AG08395 (cell line): ENCODE measurements at places on chromosomes 1 and 21.

DNA sequence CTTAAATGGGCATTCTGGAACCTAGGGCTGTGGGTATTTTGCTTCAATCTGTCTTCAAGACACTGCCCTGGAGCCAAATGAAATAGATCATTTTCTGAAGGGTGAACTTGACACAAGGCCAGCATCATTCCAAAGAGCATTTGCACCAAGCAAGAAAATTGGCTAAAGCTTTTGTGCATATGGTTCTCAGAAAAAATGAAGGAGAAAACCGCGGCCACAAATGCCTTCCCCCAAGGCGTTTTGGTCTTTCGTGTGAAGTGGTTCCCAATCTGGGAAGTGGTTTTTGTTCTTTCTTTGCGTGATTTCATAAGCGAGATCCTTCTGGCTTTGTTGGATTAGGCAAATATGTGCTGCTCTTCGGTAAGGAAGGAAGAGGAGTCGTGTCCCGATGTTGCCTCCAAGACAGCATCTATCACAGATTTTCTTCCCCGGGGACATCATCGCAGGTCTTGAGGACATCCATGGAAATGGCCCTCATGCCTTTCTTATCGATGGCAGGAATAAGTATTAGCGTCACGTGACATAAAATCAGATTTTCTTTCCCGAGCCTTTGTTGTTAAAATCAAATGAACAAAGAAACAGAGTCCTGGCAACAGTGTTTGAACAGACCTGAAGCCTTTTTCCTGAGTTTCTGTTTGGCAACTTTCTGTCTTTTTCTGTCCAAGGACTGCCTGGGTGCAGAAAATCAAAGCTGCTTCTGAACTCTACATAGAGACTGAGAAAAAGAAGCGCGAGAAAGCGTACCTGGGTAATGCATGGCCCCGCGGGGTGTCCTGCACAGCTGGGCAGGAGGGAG is 31.0 kb downstream of the ATP5PO start:
- DNase-seq: peak; percentile 82

GRCh38 chr1:147822292-147822691 is 61.9 kb upstream of the GJA5 start:
- no peak for DNase-seq

DNA sequence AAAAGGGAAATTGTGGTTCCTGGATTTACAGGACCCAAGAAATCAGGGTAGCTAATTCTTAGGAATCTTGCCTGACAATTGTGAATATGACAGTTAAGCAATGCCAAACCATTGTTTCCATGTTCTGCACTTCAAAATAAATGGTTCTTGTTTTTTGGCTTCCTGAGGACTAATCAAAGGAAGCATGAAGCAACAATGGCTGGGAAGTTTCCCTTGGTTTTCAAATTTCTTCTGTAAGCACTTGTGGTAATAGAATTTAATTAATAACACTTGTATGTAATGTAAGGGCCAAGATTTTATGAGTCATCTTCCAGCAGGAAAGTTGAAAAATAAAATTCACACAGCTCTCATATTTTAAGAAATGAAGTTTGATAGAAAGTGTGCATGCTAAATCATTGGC is 31.7 kb downstream of the JAM2 start:
- DNase-seq: peak; percentile 33

DNA sequence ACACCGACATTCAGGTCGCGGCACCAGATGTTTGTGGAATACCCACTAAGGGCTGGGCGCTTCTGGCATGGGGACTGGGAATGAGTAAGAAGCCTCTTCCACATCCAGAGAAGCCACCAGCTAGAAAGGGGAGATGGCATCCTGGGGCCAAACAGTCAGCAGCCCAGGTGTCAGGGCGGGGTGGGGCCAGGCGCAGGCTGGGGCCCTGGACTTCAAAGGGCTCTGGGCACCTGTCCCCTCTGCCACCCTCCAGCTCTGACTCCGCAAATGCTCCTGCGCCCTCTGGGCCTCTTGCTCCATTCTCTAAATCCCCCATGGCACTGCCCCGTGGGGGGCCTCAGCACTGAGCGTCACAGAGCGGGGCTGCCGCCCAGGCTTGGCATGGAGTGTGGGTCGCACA is 70.4 kb downstream of the MEGF6 start:
- DNase-seq: no peak

GRCh38 chr1:78165816-78166215 is 120.0 kb downstream of the GIPC2 start:
- no peak for DNase-seq

DNA sequence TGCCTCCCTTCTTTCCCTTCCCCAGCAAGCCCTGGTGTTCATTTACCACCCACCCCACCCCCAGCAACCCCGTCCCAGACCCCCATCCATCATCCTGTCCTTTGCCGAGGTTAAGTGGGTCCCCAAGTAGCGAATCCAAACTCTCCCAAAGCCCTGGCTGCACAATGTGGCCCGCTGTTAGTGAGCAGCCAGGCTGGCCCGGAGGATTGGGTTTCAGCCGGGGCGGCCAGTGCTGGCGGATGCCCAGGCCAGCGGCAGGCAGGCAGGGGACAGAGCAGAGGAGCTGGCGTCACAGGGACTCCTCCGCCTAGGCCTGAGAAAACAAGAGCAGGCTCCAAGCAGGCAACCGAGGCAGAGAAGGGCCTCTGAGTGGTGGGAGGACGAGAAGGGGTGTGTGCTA is 61.4 kb downstream of the EPHB2 start:
- no peak for DNase-seq

DNA sequence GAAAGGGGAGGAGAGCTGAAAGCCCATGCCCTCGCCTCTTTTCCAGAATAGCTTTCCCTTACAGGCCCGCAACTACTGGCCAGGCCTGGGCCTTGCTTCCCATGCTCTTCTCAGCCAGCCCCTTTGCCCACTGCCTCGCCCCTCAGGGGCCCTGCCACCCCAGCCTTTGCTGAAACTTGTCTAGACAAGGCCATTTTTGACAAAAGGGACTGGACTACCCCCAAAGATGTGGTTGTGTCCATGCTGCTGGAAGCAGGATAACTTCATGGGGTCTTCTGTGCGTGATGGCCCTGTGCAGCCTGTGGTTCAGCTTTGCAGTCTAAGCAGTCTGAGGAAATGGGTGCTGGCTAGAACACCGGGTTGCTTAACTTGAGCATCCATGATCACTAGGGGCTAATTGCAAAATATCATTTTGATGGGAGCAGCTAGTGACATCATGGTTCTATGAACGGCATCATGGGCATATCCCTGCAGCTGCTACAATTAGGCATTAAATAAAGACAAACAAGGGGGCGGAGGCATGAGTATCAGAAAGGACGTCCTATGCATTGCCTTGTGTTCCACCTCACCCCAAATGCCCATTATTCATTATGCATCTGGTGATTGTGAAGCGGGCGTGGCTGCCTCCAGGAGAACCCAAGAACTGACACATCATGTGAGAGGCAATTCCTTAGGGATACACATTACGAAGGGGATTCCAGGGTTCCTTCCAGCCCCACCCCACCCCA is 36.8 kb downstream of the NTPCR start:
- DNase-seq: no peak

GRCh38 chr1:18633422-18634155 is 2.9 kb downstream of the PAX7 start:
- no peak for DNase-seq

DNA sequence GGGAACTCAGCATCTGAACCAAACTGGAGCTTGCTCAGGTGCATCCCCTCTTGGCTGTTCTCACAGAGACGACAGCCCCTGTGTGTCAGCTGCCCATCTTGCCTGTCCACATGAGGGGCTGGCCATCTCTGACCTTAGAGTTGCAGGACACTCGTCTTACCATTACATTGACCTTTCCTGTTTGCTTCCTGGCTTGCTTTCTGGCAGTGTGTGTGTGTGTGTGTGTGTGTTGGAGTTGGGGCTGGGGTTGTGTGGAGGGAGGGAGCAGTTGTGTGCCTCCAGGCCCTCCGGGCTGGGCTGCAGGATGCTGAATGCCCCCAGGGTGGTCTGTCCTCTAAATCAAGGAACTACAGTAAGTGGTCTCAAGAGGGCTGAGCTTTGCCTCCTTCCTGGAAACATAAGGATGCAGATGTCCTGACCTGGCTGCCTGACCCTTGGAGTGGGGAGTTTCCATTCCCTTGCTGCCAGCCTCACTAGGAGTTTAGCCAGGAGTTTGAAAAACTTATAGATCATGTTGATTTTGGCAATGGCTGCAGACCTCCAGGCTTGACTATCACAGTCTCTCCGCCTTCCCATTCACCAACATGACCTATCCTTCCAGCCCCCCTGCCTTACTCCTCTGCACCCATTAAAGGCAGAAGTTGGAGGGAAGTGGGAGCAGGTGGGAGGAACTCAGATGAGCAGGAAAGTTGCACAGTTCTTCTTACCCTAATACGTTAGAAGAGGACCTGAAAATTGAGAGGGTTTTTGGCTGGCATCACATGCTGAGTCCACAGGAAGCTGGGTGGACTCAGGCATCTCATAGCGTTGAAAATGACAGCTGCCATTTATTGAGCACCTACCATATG is 19.0 kb downstream of the RASSF5 start:
- DNase-seq: no peak

- DNase-seq: no peak
Observed at GRCh38 chr1:65994223-65994622, 201.5 kb downstream of the PDE4B start.

- DNase-seq: no peak
Observed at GRCh38 chr21:14870853-14871149, 194.0 kb downstream of the NRIP1 start.

DNA sequence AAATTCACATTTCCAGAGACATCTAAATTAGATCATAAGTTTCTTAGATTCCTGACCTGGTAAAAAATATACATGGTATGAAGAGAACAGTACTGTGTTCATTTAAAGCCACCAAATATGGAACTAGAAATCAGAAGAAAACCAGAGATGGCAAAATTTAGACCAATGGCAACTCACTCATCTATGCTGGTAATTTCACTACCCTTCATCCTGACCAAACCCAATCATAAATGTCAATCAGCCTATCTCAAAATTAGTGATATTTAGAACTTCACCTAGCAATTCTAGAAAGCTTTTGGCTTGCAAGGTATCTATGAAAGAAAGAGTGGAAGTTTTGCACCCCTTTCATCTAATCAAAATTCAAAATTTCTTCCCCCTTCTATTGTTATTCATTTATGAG is 107.7 kb downstream of the NIBAN1 start:
- no peak for DNase-seq

GRCh38 chr1:243917177-243917862 is 67.3 kb upstream of the AKT3 start:
- DNase-seq: peak; percentile 76

- DNase-seq: no peak
Observed at GRCh38 chr1:28247612-28248272, 11.6 kb upstream of the SESN2 start.

GRCh38 chr1:228090613-228091081 is 8.1 kb downstream of the ARF1 start:
- no peak for DNase-seq

GRCh38 chr1:33137800-33138199 is 44.0 kb downstream of the TRIM62 start:
- DNase-seq: no peak

GRCh38 chr21:44687671-44688070 is 5.7 kb upstream of the KRTAP12-1 start:
- no peak for DNase-seq

GRCh38 chr1:182617014-182617429 is 12.8 kb upstream of the RGS16 start:
- no peak for DNase-seq

GRCh38 chr1:232844791-232845190 is 39.6 kb downstream of the MAP10 start:
- DNase-seq: no peak

DNA sequence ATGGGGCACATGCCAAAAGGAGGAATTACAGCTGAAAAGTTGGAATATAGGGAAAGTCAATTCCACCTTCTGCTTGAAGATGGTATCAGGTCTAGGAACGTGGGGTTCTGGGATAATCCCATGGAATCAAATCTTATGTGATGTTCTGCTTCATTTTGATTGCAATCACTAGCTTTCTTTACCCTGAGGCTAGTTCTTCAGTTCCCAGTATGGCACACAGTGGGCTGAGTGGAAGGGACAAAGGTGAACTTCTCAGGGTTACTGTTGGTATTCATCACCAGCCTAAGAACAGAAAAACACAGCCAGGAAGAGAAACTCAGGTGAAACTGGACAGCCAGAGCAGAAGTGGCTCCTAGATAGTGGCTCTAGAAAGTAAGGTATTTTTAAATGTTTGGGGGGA is 117.8 kb downstream of the TNFSF18 start:
- no peak for DNase-seq

DNA sequence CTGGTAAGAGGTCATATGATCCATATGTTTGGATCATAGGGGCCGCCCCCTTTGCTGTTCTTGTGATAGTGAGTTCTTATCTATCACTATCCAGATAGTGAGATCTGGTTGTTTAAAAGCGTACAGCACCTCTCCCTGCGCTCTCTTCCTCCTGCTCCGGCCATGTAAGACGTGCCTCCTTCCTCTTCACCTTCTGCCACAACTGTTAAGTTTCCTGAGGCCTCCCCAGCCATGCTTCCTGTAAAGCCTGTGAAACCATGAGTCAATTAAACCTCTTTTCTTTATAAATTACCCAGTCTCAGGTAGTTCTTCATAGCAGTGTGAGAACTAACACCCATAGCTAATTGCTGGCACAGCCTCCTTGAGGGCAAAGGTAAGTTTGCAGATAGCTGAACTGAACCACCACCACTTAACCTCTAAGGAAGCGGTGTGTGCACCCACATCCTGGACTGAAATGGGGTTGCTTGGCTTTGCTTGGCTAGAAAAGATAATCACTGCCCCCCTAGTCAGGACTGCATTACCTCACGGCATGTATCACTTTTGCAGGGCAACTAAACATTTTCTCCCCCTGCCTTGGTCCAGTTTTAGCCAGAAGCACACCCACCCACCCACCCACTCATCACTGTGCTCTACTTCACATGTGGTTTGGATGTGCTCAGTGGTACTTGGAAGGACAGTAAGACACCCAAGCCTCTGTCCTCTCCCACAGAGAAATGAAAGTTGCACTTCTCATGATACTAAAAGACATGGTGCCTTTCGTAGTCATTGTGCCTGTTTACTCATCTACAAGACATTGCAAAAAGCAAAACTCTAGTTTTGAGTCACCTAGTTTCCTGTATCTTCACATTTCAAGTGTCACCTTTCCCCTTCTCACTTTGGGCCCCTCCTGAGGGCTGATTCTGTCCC is 23.1 kb upstream of the PTAFR start:
- no peak for DNase-seq

DNA sequence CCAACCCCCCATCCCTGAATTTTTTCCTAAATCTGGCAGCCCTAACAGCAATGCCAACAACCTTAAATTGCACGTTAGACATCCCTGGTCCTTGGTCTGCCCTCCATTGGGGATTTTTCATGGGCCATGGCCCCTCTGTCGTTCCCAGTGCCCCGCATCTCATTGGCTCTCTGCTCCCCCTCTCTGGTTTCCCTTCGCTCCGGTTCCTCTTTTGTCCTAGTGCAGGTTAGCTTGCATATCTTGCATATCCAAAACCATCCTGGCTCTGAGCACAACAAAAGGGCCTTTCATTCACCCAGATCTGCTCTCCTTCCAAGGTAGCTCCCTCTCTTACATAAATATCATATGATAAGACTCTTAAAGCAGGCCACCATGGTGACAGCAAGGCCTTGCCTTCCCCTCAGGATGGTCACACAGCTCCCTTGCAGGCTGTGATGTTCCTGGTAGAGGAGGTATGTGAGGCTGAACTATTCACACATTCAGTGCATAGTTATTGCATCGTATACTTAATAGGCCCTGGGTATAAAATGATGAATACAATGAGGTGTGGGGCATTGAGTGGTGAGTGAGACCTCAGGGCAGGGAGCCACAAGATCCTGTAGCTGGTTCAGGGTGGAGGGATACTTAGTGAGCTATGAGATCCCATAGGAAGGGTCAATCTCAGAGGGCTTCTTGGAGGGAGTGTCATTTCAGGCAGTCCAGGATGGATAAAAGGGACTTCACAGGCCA is 45.2 kb downstream of the TENT5C start:
- no peak for DNase-seq

GRCh38 chr21:45004059-45004422 is 64.2 kb downstream of the SLX9 start:
- DNase-seq: no peak
